ENCODE measurements at places on chromosomes 1 and 21.

DNA sequence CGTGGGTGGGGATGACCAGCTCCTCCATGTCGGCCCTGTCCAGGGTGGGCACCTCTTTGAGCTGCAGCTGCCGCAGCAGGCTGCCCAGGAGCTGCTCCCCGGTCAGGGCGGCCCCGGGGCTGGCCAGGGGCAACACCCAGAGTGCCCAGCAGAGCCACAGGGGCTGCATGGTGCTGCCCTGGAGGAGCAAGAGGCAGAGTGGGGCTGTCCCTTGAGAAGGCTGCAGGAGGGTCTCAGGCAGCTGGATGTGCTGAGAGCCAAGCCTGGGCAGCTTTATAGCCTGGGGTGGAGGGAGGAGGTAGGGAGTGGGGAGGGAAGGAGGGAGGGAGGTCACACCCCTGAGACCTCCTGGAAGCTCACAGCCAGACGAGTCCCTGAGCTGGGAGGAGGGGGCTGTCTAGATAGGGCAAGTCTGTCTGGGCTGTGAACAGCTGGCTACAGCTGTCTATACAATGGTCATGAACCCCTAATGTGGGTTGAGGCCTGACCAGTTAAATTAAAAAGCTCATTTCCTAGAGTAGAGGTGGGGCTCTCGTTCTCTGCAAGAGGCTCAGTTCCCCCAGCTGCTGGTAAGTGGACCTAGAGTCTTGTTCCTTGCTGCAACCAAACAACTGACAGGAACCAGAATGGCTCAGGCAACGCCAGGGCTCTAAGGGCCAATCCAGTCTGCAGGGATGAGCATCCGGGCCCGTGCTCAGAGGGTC, at the start of gene LEFTY1:
Gene LEFTY1 (minus strand): TSS at position 249 of the 704 bp plus-strand sequence. CDS start 80 bp downstream, at position 169.
- DNase-seq: no peak

- no peak for DNase-seq
These were observed 140.9 kb upstream of the ARHGEF16 start for GRCh38 chr1:3313576-3313950.

DNA sequence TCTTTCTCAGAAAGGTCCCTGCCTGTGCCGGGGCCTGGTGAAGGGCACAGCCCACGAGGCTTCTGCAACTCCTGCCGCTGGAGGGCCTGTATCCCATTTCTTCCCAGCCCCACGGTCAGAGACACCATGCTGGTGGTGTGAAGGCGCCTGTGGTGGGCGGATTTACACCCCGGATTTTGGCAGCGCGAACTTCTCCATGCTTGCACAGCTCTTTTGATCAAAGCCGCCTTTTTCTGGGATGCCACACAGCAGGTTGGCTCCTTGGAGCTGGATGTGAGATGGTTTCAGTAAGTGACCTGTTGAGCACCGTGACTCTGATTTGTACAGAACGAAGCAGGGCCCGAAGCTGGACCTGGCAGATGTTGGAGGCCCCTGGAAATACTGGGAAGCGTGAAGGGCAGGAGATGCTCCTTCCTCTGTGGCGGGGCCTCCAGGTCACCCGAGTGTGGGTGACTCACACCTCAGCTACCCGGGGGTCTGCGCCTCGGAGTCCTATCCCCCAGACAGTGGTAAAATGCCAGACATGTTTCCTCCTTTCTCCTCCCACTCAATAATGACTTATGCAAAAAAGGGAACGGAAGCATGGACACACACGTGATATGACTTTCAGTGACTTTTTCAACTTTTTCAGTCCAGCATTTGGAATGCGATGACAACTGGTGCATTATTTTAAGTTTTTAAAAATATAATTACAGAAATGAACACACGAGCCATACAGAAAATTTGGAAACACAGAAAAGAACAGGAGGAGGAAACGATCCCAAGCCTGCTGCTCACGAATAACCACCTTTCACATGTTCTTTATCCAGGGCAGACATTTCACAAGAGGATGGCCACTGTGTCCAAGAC, 9.0 kb downstream of the UMODL1 start:
- no peak for DNase-seq

DNA sequence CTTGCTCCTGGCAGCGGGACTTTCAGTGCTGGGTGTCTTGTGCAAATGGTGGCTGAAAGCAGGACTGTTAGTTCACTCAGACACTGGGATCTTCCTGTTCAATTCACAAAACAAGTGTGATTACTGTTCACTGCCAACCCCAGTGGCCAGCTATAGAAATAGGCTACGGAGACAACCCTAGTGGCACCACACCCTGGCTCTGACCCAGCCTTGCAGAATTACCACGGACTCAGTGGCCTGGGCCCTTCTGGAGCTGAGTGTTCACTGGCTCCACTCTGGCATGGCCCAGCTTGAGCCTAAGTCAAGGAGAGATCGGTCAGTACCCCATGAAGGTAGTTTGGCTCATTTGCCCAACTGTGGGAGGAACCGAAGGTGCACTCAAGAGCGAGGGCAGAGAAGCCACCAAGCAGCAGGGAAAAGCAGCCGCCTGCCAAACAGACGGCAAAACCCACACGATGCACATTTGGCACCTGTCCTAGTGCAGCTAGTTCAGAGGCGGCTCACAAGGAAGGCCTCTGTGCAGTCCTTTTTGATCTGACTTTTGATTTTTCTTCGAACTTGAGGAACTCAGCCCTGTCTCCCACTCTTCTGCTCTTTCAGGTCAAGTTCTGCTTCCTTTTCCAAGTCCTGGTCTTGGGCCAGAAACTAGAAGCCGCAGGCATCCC, 5.9 kb downstream of the KIAA2013 start:
- no peak for DNase-seq

DNA sequence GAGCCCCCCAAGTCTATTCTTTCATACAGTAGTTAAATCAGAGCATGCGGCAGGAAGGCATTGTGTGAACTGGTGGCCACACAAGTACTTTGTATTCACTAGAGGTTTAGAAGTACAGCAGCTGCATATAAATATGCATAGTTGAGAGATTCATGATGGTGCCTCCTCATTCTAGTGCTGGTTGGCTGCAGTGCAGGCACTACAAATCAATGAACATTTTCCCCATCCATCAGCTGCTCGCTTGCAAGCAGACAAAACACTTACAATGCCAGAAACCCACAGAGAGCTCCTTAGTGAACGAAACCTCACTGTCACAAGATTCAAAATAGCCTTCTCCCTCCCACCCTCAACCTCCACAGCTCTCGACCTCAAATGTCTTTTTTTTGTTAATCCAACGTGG, 726.2 kb downstream of the USP25 start:
- DNase-seq: no peak

GRCh38 chr1:56061824-56062223, 517.5 kb downstream of the PLPP3 start:
- no peak for DNase-seq

DNA sequence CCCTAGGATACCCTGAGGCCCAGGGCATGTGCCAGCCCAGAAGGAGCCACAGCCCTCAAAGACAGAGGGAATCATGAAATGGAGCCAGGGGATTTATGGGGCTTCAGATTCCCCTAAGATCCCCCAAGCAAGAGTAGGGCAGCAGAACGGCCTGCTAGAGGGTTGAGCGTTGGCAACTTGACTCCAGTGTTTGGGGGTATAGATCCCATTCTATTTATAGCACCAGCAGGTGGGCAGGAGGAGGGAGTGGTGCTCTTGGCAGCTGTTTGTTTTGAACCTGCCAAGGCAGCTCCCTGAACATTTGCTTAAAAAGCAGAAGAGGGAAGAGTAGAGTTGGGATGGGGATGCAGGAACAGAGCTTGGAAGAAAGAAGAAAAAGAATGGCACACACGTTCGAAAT, 33.7 kb downstream of the GLUL start:
- DNase-seq: no peak

DNA sequence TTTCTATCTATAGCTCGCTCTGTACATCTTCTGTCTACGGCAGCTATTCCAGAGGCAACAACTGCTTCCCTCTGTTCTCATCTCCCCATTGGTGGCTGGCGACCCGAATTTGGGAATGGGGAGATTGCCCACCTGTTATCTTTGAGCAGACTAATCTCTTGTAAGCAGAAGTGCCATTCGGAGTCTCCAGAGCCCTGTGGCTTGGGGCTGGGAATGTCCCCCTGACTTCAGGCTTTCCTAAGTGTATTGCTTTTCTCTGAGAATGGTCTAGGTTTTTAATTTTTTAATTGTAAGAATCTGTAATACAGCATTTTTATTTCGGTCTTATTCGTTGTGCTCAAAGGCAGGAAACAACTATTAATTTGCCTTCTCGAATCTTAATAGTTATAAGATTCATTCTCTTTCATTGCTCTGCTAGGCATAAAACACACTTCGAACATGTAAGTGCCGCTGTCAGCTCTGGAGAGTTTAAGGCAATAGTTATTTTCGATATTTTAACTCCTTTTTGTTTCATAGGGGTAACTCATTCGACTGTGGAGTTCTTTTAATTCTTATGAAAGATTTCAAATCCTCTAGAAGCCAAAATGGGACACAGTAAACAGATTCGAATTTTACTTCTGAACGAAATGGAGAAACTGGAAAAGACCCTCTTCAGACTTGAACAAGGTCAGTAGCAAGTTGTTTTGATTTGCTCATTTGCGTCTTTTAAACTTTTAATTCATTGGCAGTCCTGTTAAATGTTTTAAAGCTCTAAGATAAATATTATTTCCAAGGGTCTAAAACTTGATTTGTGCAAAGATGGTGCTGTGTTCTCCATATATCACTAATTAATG, 514 bp downstream of the AGL start:
- peak; percentile 9 for DNase-seq

DNA sequence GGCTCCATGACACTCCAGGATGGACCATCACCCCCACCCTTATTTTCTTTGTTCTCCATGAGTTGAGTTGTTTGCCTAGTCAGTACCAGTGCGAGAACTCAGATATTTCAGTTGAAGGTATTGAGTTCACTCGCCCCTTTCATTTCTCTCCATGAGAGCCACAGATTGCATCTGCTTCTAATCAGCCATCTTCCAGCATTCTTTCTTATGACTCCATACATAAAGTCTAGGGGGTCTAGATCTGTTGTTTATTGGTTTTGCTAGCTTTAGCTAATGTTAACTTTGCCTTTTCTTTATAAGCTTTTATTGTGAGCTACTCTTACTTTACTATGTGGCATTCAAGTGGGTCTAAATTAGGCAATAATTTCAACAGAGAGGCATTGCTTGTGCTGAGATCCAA, 71.6 kb upstream of the PDC start:
- no peak for DNase-seq

GRCh38 chr1:85259912-85260274, 431 bp upstream of the C1orf52 start:
- DNase-seq: no peak

DNA sequence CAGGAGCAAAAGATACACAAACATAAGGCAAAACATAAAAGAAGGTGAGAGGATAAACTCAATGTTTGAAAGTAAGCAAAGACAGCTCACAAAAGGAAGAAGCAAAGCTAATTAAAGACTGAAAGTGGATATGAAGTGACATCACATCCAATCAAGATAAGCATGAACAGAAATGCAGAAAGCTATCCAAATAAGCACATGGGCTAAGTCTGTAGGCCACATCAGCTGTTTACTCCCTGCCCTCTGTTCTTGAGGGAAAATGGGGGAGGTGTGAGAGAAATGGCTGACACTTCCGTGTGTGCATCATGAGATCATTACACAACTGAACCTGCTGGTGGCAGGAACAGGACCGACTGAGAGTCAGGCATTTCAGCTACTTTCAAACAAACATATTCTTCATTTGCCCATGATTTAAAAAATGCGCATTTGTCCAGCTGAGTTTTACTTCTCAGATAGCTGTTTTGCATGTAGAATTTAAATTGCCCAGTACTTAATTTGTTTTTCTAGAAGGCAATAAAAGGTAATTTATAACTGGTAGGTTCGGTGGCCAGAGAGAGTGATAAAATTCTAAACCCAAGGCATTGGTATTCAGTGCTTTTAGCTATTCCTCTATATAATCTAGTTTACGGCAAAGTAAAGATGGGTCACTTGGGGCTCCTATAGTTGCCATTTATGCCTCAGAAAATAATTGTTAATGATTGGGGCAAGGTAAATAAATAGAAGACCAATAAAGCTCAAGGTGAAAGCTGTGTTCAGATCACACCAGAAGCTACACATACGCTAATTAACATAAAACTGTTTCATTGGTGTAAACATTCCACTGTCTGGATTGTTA, 27.2 kb upstream of the MAN1A2 start:
- DNase-seq: no peak

DNA sequence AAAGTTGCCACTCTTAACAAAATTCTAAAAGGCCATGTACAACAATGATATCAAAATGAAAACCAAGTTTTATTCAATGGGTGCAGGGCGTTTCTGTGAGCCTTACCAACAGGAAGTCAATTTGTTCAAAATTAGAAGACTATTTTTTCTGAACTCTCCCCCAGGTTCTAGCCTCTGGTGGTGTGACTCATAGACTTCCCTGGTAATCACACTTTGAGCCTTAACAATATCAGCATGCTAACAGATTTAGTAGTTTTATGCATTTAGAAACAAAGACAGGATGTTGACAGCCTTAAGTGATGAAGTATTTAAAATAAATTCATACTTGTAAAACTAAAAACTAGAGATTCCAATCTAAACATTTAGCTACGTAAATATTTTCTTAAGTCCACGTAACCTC, 88.4 kb downstream of the LRRC8C start:
- DNase-seq: no peak

DNA sequence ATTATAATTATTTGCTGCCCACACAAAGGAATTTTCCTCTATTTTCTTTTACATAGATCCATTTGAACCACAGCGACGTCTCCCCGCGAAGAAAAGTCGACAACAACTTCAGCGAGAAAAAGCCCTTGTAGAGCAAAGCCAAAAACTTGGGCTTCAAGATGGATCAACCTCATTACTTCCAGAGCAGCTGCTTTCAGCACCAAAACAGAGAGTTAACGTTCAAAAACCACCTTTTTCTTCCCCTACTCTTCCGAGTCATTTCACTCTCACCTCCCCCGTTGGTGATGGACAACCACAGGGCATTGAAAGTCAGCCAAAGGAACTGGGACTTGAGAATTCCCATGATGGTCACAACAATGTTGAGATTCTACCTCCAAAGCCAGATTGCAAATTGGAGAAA, 7.2 kb downstream of the GORAB start:
- DNase-seq: no peak

DNA sequence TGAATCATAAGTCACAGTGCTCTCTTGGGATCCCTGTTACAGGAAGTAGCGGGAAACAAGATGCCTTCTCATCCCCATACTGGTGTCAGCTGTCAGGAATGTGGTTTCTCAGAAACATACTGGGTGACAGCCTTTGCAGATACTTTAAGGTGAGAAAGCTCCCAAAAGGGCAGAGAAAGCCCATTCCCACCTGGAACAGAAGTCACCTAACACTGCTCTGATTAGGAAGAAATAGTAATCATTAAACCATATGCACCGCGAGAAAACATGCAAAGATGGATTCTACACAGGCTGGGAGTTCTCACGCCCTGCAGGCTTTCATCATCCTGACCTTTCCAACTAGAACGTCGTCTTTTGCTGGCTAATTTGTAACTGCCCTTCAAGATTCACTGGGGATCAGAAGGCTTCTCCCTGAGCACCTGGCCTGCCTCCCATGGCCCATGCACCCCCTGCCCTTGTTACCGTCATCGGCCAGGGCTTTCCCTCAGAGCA, 46.2 kb upstream of the SLC44A3 start:
- DNase-seq: no peak

- no peak for DNase-seq
These were observed 29.4 kb downstream of the PALMD start for GRCh38 chr1:99675292-99675691.

All from hematopoietic multipotent progenitor cell treated with erythropoietin and hydrocortisone succinate and interleukin-3 and kit ligand, for 17 days (in vitro differentiated cells).